ENCODE measurements at places on chromosomes 13 and 19.

DNA sequence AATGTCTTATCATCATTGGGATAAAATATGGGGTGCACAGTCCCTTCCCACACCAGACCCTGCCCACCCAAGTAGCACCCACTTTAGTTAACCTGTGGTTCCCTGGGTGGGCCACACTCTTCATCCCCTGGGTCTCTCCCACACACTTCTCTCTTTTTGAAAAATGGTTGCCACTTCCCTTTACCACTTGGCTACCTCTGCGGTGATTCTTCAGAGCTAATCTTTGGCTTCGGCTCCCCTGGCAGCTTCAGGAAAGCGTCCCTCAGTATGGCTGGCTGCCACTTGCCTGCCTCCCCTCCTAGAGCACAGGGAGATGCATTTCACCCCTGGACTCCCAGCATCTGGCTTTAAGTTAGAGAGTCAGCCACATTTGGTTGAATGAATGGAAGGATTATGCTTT lies 18.2 kb downstream of the CCNA1 start:
- no peak for DNase-seq

GRCh38 chr13:76693086-76693485 lies 193.1 kb downstream of the KCTD12 start:
- no peak for DNase-seq

- no peak for DNase-seq
Observed at GRCh38 chr13:50707628-50708027, 135.9 kb downstream of the DLEU7 start.

DNA sequence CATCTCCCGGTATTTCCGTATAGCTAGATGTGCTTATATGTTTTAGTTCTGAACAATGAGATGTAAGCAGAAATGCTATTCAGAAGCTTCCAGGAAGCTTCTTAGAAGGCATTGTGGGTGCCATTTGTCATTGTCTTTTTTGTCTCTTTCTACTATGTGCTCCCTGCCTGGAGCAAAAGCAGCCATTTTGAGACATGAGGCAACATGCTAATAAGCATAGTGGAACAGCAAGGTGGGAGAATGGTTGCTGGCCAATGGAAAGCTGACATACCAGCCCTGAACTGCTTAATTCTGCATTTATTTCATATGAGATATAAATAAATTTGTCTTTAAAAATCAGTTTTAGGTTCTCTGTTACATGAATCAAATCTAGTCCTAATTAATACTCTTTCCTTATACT lies 299.7 kb downstream of the LMO7 start:
- DNase-seq: no peak

DNA sequence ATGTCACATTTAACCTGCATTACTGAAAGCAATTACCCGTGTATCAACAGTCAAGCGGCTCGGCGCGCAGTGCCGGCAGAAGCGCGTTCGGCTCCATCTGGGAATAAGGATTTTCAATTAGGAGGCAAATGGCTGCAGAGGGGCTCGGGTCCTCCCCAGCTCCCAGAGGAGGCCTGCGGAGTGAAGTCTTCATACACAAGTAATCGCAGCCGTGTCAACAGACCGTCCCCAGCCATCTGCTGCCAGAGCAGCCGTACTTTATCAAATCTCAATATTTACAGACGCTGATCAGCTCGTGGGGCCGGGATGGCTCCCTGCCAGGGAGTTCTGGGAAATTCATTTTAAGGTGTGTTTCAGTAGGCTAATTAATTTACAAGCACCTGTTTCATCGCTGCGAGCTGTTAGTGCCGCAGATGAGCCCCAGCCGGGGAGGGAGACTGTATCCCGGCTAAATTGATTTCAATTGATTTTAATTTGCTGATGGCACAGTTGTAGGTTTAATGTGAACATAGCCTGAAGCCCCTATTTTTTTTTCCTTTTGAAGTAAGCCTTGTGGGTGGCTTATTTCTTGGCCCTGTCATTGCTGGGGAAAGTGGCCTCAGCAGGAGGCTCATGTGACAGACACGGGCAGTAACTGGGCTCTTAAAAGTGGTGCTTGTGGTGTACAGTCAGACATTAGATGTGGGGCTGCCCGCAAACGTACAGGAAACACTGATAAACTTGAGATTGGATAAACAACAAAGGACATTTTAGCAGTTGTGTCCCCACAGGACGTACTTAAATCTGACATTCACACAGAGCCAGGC lies 252.7 kb downstream of the TEX29 start:
- no peak for DNase-seq

DNA sequence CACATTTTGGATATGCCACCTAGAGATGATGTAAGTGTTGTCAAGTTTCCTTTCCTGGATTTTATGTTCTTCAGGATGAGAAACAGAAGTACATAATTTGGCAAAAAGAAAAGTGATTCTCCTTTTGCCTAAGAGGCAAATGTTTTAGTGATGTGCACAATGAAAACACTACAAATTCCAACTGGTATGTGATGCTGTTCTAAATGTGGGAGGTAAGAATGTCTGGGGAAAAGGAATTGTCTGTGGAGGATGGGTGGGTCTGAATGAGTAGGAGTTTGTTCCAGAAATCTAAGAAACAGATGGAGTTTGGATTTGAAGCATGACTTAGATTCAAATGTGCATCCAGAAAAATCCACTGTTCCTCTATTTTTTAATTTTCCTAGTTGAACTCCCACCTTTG lies 473.6 kb upstream of the SPRY2 start:
- no peak for DNase-seq

DNA sequence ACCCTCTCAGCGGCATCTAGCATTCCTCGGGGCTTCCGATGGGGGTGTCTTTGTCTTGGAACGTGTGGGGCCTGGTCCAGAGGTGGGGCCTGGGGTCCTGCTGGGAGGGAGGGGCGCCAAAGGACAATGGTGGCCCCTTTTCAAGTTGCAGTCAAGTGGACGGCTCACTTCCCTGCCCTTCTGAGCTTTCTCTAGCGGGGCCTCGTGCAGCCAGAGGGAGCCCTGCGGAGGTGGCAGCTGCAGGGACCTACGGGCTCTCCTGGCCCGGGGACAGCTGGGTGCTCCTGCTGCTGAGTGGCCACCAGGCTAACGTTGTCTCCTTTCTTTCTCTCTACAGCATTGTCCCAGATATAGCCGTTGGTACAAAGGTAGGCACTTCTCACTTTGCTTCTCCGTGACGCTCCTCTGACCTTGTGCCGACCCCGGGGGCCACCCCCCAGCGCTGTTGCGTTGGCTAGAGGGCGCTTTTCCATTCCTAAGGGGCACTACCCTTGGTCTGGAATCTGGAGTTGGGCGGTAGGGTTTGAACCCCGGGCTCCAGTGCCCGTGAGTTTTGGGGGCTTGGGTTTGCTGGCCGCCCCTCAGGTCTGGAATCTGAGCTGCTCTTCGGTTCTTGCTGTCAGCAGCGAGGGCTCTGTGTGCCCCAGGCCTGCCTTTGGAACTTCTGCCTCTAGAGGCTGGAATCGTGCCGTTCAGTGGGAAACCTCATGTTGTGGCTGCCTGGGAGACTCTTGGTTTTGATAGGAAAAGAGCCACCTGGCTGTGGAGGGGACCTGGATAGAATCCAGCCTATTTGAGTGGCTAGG lies 2.0 kb downstream of the PTBP1 start:
- DNase-seq: no peak

DNA sequence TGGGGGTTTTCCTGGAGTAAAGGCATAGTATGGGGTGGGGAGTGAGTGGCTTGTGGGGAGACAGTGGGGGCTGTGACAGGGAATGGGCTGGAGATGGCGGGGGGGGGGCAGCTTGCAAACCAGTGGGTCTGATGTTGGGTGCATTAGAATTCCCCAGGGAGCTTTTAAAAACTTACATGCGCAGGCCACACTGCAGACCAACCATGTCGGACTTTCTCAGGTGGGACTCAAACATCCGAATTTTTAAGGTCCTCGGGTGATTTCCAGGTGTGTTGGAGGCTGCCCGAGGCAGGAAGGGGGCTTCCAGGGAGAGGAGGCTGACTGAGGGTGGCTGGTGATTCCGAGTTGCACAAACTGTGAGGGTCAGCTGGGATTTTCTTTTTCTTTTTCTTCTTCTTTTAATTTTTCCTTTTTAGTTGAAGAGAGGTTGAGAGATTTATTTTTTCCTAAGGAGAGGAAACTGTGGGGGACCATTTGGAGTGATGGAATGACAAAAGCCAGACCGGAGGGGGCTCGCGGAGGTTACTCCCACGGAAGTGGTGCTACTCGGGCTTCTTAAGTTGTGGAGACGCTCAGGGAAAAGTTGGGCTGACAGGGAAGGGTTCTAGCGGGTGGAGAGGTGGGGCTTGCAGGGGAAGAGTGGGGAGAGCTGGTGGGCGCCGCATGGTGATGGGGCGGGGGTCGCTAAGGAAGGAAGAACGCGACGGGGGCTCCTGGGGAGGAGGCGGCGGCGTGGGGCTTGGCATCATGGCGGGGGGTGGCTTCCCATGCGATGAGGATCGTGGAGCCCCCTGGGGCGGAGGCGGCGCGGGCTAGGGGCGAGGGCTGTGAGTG lies 997 bp upstream of the CACNG8 start:
- DNase-seq: no peak

GRCh38 chr13:40191186-40191980 lies 475.1 kb downstream of the FOXO1 start:
- no peak for DNase-seq

DNA sequence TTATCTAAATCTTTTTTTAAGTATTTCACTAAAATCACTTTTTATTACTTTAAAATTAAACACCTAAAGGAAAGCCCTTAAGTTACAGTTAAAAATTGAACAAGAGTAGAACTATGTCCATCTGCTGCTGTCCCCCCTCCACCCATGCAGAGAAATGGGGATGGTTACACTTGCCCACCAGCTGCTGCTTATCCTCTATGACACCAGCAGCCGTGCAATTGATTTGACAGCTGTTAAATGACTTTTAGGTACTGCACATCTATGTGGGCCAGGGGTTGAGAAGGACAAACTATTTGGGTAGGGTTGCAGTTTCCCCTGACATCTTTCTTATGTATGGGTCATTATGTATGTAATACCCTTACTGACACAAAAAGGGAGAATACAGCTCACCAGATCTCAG lies 77.2 kb downstream of the TBC1D4 start:
- DNase-seq: no peak

DNA sequence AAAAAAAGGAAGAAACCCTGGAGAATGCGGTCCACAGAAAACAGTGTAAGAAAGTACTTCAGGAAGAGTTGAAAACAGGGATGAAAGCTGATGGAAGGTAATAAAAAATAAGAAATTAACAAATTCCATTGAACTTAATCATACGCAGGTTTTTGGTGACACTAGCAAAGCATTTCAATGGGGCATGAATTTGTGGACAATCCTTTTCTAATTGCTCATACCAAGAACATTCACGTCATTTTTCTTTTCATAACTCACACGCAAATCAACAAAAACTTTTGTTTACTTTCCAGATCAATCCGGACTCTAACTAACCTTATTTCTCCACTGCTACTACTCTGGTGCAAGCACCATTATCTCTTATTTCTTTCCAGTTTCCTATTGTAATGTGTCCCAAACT lies 1195.0 kb downstream of the SLITRK5 start:
- no peak for DNase-seq

- no peak for DNase-seq
Observed at GRCh38 chr19:55092423-55093318, 17.0 kb downstream of the EPS8L1 start.

GRCh38 chr13:35771898-35772297 lies 295.4 kb upstream of the MAB21L1 start:
- DNase-seq: no peak

DNA sequence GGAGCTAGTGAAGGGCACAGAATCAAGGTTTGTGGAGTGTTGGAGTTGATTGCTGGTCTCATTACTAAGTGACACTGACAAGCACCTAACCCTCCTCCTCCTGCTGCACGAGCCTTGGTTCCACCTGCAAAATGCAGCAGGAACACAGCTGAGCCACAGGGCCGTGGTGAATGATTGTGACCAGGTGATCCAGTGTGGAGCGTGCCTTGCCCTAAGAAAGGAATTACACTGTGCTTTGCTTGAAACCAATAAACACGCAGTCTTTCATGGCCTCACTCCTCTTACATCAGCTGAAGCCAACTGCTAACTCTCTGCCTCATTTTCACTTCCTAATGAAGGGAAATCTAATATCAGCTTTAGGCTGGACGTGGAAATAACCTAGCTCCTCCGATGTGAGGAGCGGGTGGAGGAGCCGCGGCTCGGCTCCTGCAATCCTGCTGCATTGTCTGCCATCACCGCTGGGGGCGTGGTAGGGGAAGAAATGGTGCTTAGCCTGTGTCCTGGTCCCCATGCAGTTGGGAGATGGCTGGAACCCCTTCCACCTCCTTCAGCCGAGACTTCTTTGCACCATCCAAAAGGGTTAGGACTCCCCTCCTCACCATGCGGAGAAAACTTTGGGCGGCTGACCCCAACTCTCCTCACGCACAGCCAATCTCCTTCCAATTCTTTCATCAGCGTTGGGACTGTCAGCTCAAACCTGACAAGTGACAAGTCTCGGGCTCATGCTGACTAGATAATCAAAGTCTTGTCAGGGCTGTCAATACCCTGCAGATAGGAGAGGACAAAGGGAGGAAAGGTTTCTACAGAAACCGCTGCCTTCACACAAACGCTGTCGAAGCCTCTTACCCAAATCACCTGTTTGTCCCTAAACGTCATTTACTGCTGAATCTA lies 427.9 kb downstream of the ZNF536 start:
- no peak for DNase-seq

- DNase-seq: no peak
Observed at GRCh38 chr19:49678985-49679770, 2.1 kb downstream of the PRMT1 start.

- DNase-seq: no peak
Observed at GRCh38 chr19:5954293-5954692, 23.6 kb downstream of the RANBP3 start.

DNA sequence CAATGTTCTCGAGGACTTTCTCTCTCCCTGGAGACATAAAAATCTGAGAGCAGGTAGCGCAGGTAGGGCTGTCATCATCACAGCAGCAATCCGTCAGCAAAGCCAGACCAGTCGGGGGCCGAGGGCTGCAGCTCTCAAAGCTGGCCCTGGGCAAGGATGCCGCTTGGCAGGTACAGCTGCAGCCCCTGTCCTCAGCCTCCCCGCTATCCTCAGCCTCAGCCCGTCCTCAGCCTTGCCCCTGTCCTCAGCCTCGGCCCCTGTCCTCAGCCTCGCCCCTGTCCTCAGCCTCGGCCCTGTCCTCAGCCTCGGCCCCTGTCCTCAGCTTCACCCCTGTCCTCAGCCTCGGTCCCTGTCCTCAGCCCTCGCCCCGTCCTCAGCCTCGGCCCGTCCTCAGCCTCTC lies 10.9 kb downstream of the C13orf46 start:
- no peak for DNase-seq

DNA sequence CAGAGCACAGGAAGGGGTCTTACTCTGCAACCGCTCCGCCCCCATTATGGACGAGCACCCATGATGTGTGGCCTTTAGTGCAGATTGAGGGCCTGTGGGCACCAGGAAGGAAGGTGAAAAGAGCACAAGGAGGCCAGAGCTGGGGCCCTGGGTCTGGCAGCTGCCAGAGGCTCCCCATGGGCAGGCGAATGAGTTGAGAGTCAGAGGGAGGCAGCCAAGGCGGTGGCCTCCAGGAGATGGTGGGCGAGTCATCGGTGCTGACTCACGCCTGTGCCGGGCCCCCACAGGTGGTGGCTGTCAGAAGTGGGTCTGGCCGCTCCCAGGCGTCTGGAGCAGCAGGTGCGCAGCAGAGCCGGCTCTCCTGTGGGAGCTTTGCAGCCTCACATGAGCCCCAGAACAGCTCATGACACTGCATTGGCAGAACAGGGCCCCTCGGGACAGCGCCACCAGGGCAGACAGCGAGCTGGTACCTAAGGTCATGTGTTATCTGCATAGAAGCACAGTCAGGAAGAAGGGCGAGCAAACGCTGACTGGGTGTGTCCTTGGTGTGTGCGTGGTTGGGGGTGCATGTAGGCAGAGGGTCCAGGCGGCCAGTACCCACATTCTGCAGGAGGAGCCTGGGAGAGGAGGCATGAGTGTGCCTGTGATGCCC lies 68.8 kb downstream of the CHST8 start:
- no peak for DNase-seq
